ENCODE measurements at places on chromosomes 12 and 14.

GRCh38 chr14:63996625-63997220 lies 143.9 kb downstream of the SYNE2 start:
- no peaks in the 10 kb centered on the region for H3K4me1 ChIP-seq
- no peaks in the 10 kb centered on the region for H3K27me3 ChIP-seq
- peaks cover 10% of the 10 kb centered on the region for H3K36me3 ChIP-seq
- no peak for DNase-seq

DNA sequence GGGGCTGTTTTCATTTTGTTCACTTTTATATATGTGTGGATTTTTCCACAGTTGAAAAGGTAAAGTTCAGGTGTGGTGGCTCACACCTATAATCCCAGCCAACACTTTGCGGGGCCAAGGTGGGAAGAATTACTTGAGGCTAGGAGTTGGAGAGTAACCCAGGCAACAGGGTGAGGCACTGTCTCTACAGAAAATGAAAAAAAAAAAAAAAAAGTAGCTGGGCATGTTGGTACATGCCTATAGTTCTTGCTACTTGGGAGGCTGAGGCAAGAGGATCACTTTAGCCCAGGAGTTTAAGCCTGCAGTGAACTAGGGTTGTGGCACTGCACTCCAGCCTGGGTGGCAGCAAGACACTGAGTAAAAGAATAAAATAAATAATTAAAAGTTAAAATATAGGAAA lies 326.5 kb downstream of the NAV3 start:
- peak; percentile 12 for DNase-seq
- H3K36me3 ChIP-seq: peaks cover 38% of the 10 kb centered on the region
- no peaks in the 10 kb centered on the region for H3K27me3 ChIP-seq
- H3K4me3 ChIP-seq: no peak overlapping the region
- peaks cover 1% of the 10 kb centered on the region for H3K4me1 ChIP-seq
- no peak overlapping the region for H3K27ac ChIP-seq

- no peak overlapping the region for H3K27ac ChIP-seq
- no peak overlapping the region for H3K4me3 ChIP-seq
- no peak for DNase-seq
- no peaks in the 10 kb centered on the region for H3K4me1 ChIP-seq
- H3K36me3 ChIP-seq: no peaks in the 10 kb centered on the region
- no peaks in the 10 kb centered on the region for H3K27me3 ChIP-seq
These were observed 595.0 kb downstream of the RPS29 start for GRCh38 chr14:48991141-48991540.

- DNase-seq: no peak
- H3K4me3 ChIP-seq: no peak overlapping the region
- no peaks in the 10 kb centered on the region for H3K36me3 ChIP-seq
- no peaks in the 10 kb centered on the region for H3K27me3 ChIP-seq
These were observed 439.3 kb upstream of the FLRT2 start for GRCh38 chr14:85090681-85091080.

DNA sequence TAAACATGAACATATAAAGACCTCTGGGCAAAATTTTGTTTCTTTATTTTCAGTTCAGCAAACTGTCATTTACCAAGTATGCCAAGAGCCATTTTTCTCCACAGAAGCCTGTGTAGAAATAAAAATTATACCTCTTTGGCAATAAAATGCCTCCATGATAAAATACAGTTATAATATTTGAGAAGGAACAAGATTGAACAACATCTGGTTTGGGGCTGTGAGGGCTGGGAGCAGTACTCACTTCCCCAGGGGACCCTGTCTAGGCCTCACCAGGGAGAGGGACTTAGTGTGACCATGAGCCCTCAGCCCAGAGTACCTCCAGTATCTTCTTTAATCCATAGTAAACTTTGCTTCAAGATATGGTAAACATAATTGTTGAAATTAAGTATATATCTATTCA lies 65.1 kb downstream of the DAAM1 start:
- H3K36me3 ChIP-seq: peaks cover 4% of the 10 kb centered on the region
- peak; percentile 18 for DNase-seq
- peaks cover 7% of the 10 kb centered on the region for H3K4me1 ChIP-seq

DNA sequence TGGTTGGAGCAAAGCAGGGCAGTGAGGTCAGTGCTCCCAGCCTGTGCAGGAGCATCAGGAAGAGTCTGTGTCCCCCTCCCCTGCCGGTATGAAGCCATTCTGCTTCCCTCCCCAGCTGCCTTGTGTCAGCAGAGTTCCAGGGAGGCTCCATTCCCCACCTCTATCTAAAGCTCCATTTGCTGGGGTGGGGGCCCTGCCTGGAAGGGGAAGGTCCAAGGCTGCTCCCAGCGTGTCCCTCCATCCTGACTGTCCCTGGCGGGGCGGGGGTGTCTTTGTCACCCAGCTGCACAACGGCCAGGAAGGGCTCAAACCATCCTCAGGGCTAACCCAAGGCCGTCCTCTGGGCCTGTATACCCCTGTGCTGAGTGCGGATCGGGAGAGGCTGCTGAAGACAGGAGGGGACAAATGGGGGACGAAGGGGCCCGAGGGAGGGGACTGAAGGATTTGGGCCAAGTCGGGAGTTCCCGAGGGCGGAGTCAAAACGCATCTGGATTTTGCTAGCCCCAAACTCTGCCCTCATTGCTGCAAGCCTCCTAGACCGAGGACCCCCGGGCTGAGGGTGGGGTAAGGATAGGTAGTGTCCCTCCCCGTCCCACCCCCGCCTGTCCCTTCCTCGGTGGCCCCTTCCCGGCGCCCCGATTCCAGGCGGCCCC lies 748 bp upstream of the ACVRL1 start:
- H3K4me1 ChIP-seq: peaks cover 5% of the 10 kb centered on the region
- DNase-seq: no peak
- H3K27ac ChIP-seq: no peak overlapping the region
- H3K4me3 ChIP-seq: peak overlapping the region; percentile 46
- H3K36me3 ChIP-seq: no peaks in the 10 kb centered on the region

DNA sequence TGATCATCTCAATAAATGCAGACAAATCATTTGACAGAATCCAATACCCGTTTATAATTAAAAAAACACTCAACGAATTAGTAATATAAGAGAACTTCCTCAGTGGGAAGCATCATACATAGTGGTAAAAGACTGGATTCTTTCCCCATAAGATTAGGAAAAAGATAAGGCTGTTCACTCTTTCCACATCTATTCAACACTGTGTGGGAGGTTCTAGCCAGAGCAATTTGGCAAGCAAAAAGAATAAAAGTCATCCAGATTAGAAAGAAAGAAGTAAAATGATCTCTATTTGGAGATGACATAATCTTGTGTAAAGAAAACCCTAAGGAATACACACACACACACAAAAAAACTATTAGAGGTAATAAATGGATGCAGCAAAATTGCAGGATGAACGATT lies 38.4 kb downstream of the YEATS4 start:
- H3K27me3 ChIP-seq: no peaks in the 10 kb centered on the region
- H3K4me1 ChIP-seq: peaks cover 1% of the 10 kb centered on the region
- no peak overlapping the region for H3K27ac ChIP-seq
- H3K4me3 ChIP-seq: no peak overlapping the region

DNA sequence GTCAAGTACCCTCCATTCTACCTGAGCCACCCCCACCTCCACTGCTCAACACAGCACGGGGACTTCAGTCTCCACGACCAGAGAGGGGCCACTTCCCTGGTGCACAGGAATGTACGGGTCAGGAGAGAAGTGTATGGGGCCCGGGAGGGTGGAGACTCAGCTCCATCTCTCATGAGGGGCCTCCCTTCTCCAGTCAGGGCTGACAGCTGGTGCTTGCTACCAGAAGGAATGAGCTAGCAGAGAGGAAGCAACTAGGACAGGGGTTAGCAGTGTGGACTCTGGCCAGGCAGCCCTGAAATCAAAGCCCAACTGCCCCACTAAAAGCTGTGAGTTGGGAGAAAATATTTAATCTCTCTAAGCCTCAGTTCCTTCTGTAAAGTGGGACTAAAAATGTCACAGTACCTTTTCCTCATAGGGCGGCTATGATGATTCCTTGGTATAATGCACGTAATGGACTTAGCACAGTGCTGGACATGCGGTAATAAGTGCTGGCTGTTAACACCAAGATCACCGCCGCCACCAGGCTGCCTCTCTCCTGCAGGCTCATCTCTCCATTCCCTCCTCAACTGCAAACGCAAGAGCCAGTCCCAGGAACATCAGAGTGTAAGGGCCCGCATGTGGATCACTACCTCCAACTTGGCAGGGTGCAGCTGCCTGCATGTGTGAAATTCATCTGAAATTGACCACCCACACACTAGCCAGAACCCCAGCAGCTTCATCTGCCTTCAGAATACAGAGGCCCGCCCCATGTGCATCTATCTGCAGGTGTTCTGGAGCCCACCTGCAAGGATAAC lies 14.6 kb downstream of the ACTN1 start:
- H3K36me3 ChIP-seq: peaks cover 53% of the 10 kb centered on the region
- no peaks in the 10 kb centered on the region for H3K27me3 ChIP-seq
- no peak overlapping the region for H3K27ac ChIP-seq
- peak; percentile 57 for DNase-seq

GRCh38 chr12:112151766-112152541 lies 26.6 kb downstream of the TRAFD1 start:
- no peaks in the 10 kb centered on the region for H3K27me3 ChIP-seq
- no peak for DNase-seq

GRCh38 chr12:19447386-19447785 lies 8.1 kb downstream of the AEBP2 start:
- peaks cover 6% of the 10 kb centered on the region for H3K4me1 ChIP-seq
- H3K27me3 ChIP-seq: no peaks in the 10 kb centered on the region
- H3K4me3 ChIP-seq: no peak overlapping the region
- DNase-seq: no peak
- H3K27ac ChIP-seq: no peak overlapping the region
- H3K36me3 ChIP-seq: peaks cover 7% of the 10 kb centered on the region

DNA sequence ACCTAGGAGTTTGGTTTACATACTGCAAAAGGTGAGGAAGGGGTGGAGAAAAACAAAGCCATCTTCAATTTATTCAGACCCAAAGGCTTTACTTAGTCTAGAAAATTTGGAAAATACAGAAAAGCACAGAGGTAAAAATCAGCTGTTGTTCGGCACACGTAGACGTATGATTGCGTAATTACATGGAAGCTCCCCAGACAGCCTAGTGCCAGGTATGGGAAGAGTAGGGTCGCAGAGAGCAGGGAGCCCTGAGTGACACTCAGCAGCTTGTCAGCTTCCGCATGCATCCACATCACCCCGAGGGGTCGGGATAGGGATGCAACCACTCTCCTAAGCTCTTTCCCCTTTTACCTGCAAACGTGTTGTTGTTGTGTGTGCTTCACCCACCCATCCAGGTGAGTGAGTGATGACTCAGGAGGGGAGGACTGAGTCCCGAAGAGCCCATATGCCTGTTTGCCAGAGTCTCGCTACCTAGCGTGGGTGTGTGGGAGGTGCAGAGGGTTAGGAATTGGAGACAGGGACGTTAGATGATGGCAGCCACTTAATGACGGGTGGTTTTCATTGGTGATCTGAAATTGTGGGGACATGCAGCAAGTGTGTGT lies 20.1 kb downstream of the PIWIL1 start:
- no peaks in the 10 kb centered on the region for H3K4me1 ChIP-seq
- H3K36me3 ChIP-seq: no peaks in the 10 kb centered on the region
- peaks cover 3% of the 10 kb centered on the region for H3K27me3 ChIP-seq
- no peak overlapping the region for H3K27ac ChIP-seq

- H3K27me3 ChIP-seq: no peaks in the 10 kb centered on the region
- no peaks in the 10 kb centered on the region for H3K4me1 ChIP-seq
- H3K4me3 ChIP-seq: no peak overlapping the region
- no peak overlapping the region for H3K27ac ChIP-seq
These were observed 305.6 kb downstream of the KCNH5 start for GRCh38 chr14:62739647-62740046.

DNA sequence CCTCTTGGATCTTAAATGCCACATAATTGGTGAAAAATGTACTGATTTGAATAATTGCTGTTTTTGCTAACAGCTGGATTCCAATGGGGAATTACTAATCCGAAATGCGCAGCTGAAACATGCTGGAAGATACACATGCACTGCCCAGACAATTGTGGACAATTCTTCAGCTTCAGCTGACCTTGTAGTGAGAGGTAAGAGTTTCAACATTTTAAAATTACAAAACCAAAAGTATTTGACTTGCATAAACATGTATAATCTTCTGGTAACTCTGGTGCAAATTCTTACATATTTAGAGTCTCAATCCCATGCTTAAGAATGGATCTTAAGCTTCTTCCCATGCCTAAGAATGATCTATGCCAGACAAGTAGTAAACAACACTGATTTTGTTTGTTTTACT lies 229.1 kb upstream of the PDZRN4 start:
- no peaks in the 10 kb centered on the region for H3K4me1 ChIP-seq
- H3K4me3 ChIP-seq: no peak overlapping the region
- H3K27me3 ChIP-seq: no peaks in the 10 kb centered on the region
- no peaks in the 10 kb centered on the region for H3K36me3 ChIP-seq
- DNase-seq: peak; percentile 87

DNA sequence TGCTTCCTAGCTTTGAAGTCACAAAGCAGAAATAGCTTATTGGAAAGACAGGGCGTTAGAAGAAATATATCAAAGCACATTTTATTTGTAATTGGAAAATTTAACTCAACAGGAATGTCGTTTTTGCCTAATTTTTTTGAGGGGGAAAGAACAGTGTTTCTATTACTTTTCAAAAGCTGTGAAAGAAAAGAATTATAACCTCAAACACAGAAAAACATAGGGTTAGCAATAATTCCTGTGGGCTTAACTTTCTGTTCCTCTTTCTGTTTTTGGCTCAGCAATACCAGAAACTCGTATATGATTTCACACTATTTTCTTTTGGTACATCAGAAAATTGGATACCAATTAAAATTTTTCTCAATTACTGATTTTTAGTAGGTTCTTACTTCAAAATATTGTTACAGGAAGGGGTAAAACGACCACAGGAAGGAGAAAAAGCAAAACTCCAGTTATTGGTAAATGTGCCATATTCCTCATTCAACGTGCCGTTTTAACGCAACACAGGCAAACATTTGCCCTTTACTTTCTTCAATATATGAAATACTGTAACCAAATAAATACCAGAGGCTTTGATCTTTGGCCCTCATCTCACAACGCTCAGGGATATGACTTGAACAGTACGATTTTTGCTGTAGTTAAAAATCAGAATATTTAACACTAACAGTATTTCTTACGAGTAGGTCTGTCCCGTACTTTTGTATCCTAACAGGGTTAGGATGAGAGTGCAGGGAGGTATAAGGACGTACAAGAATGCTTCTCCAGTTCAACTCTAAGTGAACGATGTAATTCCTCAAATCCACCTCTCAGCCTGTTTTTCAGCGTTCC lies 1.3 kb upstream of the RNU6-7 start:
- peaks cover 10% of the 10 kb centered on the region for H3K27me3 ChIP-seq
- H3K4me1 ChIP-seq: peaks cover 5% of the 10 kb centered on the region
- H3K36me3 ChIP-seq: no peaks in the 10 kb centered on the region
- DNase-seq: no peak
- H3K4me3 ChIP-seq: peak overlapping the region; percentile 91

- no peak for DNase-seq
- no peak overlapping the region for H3K4me3 ChIP-seq
- no peak overlapping the region for H3K27ac ChIP-seq
- H3K36me3 ChIP-seq: no peaks in the 10 kb centered on the region
- peaks cover 3% of the 10 kb centered on the region for H3K27me3 ChIP-seq
- peaks cover 3% of the 10 kb centered on the region for H3K4me1 ChIP-seq
These were observed 30.5 kb upstream of the METAP2 start for GRCh38 chr12:95443459-95443858.

- no peaks in the 10 kb centered on the region for H3K36me3 ChIP-seq
- H3K4me3 ChIP-seq: no peak overlapping the region
- peak; percentile 49 for DNase-seq
- peaks cover 6% of the 10 kb centered on the region for H3K4me1 ChIP-seq
These were observed 9.5 kb upstream of the NR4A1 start for GRCh38 chr12:52041695-52042123.
